ENCODE measurements at places on chromosomes 6 and 20. TPM values are rescaled to one million over a fixed set of nuclear protein-coding genes. Genes with fewer than 3 reads are reported as not detected.

GRCh38 chr6:134363323-134364039, 45.6 kb upstream of the SGK1 start:
- DNase-seq: peak; percentile 71

DNA sequence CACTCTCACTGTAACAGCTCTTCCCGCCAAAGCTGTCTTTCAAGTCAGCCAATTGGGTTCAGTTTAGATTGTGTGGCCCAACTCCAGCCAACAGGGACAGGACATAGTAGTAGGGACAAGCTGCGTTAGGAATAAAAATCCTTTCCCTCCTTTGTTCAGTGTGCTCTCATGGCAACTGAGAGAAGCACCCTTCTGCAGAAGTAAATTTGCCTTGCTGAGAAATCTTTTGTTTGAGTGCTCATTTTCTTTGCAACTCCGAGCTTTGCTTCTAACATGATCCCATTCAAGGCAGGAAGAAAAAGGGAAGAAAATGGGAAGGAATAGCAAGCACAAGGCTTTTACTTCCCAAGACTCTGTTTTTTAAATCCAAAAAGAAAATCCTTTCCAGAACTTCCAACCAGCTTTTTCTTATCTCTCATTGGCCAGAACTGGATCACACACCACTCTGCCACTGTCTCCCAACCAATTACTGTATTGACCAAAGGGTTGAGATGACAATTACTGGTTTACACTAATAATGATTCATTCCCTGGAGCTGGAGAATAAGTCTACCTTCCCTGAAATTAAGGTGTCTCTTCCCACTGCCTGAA, 52.7 kb downstream of the STX11 start:
- no peak for DNase-seq

- peak; percentile 54 for DNase-seq
Measured at GRCh38 chr6:25962149-25963127, at the start of gene TRIM38. Gene TRIM38 (plus strand): TSS chr6:25962802. CDS start chr6:25966523, 3,721 bp downstream.

DNA sequence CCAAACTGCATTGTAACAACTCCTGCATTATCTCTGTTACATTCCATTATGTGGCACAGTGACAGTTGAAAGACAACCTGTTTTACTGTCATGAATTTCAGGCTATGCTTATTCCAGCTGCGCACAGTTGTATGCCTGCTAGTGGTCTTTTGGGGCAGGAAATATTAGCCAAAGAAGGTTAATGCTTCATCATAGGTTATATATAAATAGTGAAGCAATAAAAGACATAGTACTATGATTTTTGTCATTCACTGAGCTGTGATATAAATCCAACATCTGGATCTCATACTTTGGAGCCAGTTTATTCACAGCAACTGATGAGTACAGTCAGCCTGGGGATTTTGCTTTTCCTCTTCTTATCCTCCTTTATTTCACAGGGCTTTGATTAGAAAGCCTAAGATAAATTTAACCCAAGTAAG, 55.6 kb downstream of the FILIP1 start:
- DNase-seq: no peak

DNA sequence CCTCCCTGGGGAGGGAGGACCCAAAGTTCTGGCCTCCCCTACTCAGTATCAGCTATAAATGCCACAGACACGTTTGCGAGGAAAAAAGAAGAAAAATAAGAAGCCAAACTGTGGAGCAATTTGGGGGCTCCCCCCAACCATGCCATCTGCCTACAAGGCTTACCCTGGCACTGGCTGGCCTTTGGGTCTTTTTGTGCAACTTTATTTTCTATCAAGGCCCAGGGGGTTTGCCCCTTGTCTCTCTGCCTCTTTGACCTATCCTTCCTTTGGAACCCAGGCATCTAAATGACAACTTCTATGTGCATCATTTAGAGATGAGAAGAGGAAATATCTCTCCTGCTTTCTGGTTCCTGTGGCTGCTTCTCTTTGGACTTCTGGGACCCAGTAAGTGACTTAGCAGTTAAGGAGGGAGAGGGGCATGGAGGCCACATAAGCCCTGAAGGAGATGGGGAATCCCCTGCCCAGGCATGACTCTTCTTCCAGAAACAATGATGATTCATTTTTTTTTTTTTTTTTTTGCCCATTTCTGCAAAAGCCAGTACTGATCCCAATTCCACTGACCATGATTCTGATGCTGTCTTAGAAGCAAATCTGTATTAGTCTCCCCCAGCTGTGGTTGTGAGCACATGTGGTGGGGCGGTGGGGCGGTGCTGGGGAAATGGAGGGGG, at the start of gene MUC22:
Gene MUC22 (plus strand): TSS at position 82 of the 668 bp plus-strand sequence. CDS start 233 bp downstream, at position 315.
- peak; percentile 23 for DNase-seq

- no peak for DNase-seq
Measured at GRCh38 chr6:150207931-150208570, 65.2 kb downstream of the PPP1R14C start.

GRCh38 chr6:167952512-167952859, 45.0 kb upstream of the KIF25 start:
- no peak for DNase-seq

The RAMACL gene
- total RNA-seq: 0.13 TPM

The FABP7 gene
- total RNA-seq: not detected

The NOTCH4 gene
- not detected for total RNA-seq

The AGER gene
- 1.4 TPM for total RNA-seq

The PLCB4 gene
- 0.12 TPM for total RNA-seq
